NAMALWA (cell line): ENCODE measurements at places on chromosomes 5 and 9.

DNA sequence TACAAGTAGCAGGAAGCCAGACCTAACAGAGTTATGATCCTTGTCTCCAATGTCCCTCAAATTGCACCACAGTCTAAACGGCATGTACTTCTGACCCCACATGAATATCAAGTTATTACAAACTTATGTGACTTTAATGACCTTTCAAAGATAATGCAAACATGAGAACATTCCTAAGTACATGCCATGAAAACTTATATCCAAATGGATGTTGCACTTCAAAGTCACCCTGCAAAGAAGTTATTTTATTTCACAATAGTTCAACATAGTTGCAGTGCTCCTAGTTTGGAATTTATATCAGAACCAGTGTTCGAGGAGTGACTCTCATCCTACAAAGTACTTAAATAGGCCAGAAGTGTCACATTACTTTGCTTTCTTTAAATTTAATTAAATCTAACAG lies 41.2 kb upstream of the ITGA1 start:
- no peak for DNase-seq

GRCh38 chr5:124908581-124909451 lies 162.4 kb upstream of the ZNF608 start:
- no peak for DNase-seq

GRCh38 chr5:137902408-137903133 lies 13.3 kb downstream of the PKD2L2 start:
- no peak for DNase-seq

DNA sequence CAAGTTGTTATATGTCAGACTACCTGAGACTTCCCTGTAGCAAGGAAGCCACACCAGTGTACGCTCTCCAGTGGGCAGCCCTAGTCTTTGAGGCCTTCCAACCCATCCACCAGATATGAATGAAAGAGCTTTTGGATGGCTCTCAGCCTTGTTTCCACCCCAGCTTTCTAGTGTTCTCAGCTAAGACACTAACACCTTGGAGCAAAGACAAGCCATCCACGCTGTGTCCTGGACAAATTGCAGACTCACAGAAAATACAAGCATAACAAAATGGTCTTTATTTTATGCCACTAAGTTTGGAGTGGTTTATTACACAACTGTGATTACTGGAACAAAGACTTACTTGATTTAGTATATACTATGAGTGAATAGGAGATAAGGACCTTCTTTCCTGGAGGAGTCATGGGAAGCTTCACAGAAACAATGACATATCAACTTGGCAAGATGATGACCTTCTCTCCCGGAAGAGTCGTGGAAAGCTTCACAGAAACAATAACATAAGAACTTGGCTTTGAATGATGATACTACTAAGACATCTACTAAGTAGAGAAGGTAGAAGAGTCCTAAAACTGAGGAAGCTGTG lies 134.0 kb upstream of the VCAN start:
- DNase-seq: no peak

- no peak for DNase-seq
These were observed 50.0 kb downstream of the CD180 start for GRCh38 chr5:67146574-67146973.

DNA sequence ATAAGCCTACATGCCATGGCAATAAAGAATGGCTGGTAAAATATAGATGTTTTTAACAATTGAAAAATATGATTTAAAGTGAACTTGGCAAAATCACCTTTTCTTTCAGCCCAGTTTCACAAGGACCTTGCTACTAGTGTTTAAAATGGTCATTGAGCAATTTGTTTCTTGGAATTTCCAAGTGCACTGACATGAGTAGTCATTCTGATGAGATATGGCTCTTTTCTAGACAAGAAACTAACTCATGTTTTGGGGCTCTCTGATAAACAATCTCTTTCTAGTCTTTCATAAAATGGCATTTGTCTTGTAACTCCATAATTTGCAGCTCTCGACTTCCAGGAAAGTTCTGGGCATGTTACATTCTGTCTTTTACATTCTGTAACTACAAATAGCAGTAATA lies 176.8 kb downstream of the NR2F1-AS1 start:
- DNase-seq: no peak

DNA sequence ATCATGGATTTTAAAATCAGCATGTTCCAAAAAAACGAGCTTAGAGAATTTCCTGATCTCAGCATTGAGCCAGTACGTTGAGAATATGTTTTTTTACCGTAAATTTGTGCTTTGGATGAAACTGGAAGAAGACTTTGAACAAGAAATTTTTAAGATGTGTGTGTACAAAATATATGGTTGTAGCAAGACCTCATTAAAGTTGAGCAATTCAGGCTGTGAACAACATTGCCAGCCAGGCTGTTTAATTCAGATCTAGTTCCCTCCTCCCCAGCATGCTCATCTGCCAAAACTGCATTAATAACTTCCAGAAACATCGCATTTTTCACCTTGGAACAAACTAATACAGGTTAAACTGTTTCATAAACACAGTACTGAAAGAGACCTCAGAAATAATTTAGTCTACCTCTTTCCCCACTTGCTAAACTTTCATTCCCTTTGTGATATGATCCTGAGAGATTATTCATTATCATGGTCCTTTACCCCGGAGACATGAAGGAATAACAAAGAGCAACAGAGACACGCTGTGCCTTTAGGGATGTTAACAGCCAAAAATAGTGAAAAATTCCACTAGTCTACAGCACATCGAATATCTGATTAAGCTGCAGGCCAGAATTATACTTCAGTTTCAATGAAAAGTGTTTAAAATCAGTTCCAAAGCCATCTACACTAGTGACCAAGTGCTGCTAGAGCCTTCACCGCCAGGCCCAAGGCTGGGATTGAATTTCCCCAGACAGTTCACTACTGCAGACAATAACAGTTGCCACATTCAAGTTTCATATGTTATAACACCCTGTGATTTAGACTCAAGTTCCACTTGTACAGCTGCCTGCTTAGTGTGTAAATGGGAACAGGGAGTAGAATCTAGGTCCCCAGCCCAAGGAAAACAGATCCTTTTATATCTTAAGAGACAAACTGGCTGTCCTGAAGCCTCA lies 89.6 kb downstream of the EFNA5 start:
- no peak for DNase-seq

DNA sequence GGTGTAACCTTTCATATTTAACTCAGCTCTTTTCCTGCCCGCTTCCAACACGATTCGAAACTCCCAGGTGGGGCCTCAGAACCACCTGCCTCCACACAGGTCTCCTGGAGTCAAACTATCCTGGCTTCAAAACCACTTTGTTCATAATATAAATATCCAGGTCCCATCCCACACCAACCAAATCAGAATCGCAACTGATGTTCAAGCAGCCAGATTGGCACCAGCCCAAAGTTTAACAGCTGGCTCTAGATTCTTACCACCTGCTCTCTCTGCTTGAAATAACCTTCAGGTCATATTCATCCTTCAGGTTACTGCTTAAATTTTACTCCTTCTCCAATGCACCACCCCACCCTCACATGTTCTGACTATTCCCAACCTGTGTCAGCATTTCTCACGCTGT lies 231.4 kb upstream of the TRPM3 start:
- no peak for DNase-seq

- DNase-seq: no peak
These were observed 88.6 kb downstream of the GNAQ start for GRCh38 chr9:77943057-77943456.

DNA sequence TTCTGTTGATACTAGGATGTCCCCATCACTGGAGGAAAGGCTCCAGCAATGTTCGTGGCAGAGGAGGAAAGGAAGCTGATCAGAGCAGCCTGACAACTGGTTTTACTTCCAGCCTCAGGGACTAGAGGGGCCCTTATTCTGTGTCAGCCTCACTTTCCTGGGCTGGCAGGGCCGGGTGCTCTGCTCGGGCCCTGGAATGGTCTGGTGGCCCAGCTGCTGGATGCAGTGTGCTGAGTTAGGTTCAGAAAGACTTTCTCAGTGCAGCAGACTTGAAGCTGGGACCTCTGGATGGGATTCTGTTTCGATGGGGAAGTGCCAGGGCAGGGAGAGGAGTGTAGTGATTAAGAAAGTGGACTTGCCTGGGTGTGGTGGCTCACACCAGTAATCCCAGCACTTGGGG lies 81.0 kb downstream of the MACROH2A1 start:
- DNase-seq: no peak

DNA sequence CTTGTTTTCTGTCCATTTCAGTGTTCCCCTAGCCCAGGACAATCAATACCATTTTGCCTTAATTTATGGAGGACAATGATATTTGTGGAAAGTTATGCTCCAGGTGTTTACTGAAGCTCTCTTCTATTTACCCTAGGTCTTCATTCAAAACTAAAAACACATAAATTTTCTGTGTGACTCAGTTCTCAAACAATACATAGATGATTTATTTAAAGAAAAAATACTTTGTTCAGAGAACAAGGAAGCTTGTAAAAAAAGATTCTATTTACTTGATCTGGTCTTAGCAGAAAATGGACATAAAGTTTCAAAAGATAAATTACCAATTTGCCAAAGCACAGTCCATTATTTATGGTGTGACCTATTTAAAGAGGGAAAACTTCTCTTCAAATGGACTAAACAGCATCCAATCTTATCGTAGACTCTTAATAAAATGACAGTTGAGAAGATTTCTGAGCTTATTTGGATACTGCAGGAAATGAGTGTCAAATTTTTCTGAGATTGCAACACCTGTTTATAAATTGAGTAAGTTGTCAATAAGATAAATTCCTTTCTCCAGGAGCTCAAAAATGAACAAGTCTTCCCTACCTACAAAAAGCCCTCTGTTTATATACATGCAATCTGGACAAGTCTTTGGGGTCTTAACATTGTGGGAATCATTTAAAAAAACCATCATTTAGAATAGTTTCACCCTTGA lies 627.2 kb downstream of the PSAT1 start:
- no peak for DNase-seq

- no peak for DNase-seq
These were observed 88.6 kb upstream of the MYO10 start for GRCh38 chr5:17024686-17025180.

- DNase-seq: no peak
These were observed 317.0 kb upstream of the RPS23 start for GRCh38 chr5:82595113-82595512.

- DNase-seq: no peak
These were observed 60.6 kb upstream of the ARL15 start for GRCh38 chr5:54370982-54371381.

- no peak for DNase-seq
These were observed 17.2 kb downstream of the ENHO start for GRCh38 chr9:34505370-34506120.

GRCh38 chr5:135133181-135133580 lies 99.2 kb upstream of the PITX1 start:
- DNase-seq: no peak

- peak; percentile 78 for DNase-seq
These were observed 4.2 kb downstream of the ADAM19 start for GRCh38 chr5:157571357-157571827.

- DNase-seq: no peak
These were observed 961.6 kb upstream of the CDH18 start for GRCh38 chr5:20949636-20950035.

GRCh38 chr5:152397581-152397980 lies 7.5 kb downstream of the NMUR2 start:
- DNase-seq: no peak

GRCh38 chr5:1174122-1174936 lies 27.1 kb upstream of the SLC6A19 start:
- DNase-seq: no peak

- DNase-seq: no peak
These were observed 20.5 kb upstream of the GPX3 start for GRCh38 chr5:150999704-151000442.

- DNase-seq: no peak
These were observed 23.0 kb upstream of the EXOC3 start for GRCh38 chr5:419970-420369.

DNA sequence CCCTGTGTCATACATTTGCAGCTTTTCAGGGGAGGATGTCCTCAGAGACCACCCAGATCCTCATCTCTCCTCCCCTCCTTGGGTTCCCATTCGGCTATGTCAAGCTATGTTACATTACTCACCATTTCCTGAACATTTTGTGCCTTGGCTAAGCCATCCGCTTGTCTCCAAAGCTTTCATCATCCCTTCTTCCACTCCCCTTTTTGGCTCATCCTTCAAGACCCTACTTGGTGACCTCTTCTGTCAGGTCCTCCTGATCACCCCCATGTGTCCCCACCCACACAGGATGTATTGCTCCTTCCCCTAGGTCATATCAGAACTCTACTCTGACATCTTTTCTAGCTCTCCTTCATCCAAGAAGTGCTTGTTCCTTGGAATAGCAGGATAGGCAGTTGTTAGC lies 81.8 kb downstream of the BOD1 start:
- DNase-seq: no peak

DNA sequence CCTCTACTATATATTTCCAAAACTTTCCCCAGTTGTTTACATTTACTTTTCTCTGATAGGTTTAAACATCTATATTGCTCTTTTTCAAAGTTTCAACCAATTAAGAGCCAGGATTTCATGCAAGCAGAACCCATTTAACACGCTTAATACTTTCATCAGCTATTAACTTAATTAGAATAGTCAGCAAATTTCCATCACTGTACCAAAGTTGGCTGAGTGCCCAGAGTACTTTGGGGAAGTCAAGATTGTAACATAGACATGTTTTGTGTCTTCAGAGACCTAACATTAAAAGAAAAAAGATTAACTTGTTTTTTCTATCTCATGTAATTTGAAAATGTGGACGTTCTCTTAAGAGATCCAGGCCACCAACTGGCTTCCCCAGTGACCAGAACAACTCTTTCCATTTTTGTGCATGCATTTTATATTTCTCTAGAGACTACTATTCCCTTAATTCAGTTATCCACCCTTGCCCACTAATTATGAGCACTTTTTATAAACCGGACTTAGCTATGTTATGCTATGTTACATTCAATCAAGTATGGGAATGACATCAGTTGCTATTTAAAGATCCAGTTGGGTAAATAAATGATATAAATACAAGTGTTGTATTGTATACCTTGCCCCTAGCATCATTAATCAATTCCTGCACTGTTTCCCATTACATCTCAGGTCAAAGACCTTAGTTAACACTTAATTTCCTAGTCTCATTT lies 478.1 kb upstream of the NMUR2 start:
- DNase-seq: peak; percentile 9

DNA sequence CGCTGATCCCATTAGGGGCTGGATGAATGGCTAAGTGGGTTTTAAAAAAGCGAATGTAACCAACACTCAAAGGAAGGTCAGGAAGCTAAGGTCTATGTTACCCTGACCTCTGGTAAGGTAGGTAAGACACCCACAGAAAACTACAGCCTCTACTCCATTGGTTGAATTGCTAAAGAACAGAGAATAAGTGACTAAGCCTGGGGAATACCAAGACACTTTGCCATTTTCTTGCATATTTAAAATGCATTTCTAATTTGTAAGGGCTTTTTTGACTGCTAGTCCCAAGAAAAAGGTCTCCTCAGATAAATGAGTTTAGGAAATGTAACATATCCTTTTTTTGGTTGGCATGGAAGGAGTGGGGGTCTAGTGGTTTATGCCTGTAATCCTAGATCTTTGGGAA lies 368.7 kb downstream of the BNC2 start:
- no peak for DNase-seq
